ENCODE measurements at places on chromosomes 5 and 9.

DNA sequence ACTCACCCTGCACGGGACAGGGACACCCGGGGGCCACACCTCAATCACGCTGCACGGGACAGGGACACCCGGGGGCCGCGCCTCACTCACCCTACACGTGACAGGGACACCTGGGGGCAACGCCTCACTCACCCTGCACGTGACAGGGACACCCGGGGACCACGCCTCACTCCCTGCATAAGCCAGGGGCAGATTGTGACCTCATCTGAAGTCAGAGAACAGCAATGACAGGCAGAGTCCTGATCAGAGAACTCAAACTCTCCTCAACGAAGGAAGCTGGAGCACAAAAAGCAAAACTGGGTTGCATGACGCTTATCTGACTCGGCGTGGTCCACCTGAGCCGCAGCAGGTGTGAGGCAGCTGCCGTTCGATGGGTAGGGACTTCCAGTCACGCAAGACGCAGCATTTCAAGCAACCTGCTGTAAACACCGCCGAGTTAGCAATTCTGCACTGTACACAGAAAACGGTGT is 3.2 kb downstream of the TERT start:
- no peak for DNase-seq

DNA sequence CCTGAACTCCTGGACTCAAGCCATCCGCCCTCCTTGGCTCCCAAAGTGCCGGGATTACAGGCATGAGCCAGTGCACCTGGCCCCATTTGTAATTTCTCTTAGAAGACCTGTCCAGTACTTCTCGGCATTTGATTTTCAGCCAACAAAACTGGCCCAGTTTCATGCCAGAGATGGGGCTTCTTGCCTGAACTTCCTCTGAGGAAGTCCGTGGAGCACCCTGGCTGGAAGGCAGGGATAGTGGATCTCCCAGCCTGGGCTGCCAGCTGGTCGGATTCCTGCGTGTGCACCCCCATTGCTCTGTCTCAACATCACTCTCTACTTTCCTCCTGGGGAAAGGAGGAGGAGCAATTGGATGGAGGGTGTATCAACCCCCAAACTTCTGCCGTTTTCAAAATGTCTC is 39.0 kb downstream of the FAM78A start:
- DNase-seq, result no peak

GRCh38 chr5:147169901-147170300 is 64.9 kb upstream of the STK32A start:
- DNase-seq, result no peak

GRCh38 chr9:110040788-110041187 is 167.2 kb downstream of the C9orf152 start:
- no peak for DNase-seq

DNA sequence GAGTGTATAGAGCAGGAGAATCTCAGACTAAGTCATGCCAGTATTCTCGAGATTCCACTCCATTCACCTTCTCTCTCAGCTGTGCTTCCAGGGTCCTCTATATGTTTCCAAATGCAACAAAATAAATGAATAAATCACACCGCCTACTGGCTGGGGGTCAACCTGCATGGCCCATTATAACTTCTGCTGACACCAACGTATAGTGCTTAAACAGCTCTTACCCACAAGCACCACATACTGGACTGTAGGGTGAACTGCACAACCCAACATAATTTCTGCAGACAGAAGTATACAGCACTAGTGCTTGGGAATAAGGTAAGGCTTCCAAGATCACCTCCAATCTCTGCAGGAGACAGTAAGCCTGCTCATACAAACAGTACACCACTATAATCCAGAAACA is 33.1 kb upstream of the HTR4 start:
- DNase-seq, result no peak

GRCh38 chr9:132824151-132824550 is 53.9 kb downstream of the AK8 start:
- no peak for DNase-seq

- no peak for DNase-seq
These were observed 200.4 kb upstream of the SLC24A2 start for GRCh38 chr9:19989213-19989612.

DNA sequence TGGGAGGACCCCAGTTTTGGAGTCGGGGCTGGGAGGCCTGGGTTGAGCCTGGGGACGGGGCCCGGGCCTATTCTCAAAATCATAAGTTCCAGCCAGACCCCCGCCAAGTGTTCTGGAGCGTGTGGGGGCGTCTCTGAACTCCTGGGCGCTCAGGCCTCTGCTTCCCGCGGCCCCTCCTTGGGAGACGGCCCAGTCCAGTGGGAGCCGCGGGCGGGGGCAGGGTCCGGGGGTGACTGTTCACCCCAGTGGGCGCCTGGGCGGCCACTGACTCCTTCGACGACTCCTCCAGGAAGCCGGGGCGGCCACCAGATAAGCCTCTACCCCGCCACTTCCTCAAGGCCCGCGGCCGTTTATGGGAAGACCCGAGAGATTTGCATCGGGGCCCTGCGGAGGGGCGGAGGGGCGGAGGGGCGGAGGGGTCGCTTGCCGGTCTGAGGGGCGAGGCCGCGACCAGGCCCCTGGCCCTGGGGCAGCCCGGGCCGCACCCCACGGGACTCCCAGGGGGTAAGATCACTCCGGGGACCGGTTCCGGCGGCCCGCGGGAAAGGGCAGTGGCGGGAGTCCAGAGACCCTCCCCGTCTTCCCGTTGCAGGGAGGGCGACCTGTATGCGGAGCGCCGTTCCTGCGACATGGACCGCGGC is 655 bp downstream of the TOR4A start:
- DNase-seq, result no peak

DNA sequence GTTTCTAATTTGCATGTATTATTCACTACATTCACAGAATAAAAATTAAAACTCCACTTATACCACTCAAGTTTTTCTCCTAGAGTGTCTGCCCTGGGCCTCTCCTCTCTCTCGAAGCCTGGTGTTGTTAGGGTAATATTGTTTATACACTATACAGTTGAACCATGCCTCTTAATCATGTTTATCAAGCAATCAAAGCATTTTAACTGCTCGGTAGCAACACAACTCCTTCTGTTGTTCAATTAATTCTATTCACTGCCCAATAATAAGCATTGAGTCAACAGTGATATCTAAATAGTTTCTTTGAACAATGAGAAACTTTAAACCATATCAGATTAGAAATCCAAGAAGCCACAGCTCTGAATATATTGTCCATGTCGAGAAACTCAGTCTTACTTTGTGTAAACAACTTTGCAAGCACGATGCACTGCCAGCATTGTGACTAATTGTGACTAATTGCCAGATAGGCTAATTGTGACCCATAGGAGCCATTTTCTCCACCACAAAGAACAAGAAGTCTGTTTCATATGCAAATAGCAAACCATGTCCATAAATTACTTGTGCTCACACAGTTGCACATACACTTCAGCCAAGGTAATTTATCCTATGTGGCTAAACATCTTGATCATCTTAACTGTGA is at the start of gene DNAH5:
DNAH5 (minus strand) TSS at position 129 of the 640 bp plus-strand sequence. CDS start 250 bp downstream, outside the sequence.
- no peak for DNase-seq

GRCh38 chr5:123610209-123610608 is 98.2 kb downstream of the CSNK1G3 start:
- DNase-seq, result no peak

DNA sequence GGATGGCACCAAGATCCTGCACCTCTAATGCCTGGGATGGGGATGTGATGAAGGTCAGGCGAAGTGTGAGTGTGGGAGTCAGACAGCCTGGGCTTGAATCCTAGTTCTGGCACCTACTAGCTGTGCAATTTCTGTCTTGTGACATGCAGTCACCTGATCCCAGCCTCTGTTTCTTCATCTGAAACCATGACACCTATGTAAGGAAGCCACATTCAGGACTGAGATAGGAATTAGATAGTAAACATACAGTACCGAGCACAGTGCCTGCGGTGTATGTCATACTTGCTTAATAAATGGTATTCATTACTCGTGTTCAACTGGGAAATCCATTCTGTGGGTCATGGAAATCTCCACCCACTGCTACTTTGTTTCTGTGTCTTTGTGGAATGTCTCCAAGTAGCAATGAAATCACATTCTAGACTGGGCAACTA is 140.6 kb upstream of the STC2 start:
- DNase-seq, result no peak

- peak; percentile 34 for DNase-seq
These were observed 2.8 kb downstream of the TMEM171 start for GRCh38 chr5:73122875-73123810.

DNA sequence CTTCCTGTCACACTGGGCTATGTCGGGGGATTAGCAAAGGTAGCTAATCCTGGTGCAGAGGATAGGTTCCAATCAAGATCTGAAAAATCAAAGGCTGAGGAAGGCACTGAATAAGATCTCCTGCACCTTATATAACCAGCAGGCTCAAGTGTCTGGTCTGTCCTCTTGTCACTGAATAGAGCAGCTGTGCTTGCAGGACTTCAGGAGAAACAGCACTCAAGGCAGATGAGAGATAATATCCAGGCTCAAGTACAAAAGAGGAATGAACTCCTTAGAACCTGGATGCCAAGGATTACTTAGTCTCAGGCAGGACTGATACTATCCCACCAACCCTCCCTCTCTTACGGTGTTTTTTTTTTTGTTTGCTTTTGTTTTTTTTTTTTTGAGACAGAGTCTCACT is 108.8 kb upstream of the LRRTM2 start:
- DNase-seq, result no peak

- DNase-seq, result peak; percentile 62
These were observed 15.3 kb upstream of the GRXCR2 start for GRCh38 chr5:145887976-145888574.

DNA sequence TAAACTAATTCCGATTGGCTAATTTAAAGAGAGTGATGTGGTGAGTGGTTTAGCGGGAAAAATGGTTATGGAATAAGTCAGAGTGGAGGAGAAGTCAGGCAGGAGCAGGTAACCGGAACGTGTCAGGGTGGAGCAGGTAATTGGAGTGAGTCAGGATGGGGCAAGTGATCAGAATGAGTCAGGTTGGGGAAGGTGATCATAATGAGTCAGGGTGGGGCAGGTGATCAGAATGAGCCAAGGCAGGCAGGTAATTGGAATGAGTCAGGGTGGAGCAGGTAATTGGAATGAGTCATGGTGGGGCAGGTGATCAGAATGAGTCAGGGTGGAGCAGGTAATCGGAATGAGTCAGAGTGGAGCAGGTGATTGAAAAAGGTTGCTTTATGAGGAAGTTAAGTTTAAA is 101.4 kb downstream of the TMEM167A start:
- DNase-seq, result peak; percentile 80

- no peak for DNase-seq
These were observed 150.2 kb upstream of the SLC12A2 start for GRCh38 chr5:127933348-127933747.

DNA sequence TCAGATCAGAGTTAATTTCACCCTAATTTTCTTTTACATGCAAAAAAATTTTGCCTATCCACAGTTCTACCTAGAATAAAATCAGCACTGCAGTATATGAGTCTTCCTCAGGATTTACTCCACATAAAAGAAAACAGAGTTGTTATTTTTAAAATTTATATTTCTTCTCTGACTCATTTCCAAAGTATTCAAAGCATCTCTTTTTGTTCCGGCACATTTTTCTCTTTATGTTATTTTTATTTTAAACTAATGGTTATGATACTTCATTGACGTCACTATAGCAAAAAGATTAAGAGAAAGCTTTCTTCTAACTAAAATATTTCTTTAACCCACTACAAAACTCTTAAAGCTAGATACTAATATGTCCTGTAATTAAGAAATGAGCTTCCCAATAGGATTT is 590.4 kb downstream of the PRELID2 start:
- peak; percentile 11 for DNase-seq

DNA sequence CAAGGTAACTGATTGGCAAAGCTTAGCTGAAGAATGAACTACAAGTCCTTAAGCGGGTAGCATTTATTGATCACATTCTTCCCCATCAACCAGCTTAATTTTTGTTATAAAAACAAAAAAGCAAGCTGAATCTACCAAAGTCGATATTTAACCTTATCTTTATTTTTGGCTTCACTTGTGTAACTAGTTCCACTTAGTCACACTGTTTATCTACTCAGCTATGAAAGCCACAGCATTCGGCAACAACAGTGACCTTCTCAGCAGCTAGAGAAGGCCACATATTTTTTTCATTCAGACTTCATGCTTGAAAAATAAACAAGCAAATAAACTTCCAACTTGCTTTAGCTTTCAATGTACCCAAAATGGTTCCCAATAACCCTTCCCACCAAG is 69.4 kb downstream of the KLHL3 start:
- no peak for DNase-seq

GRCh38 chr9:68541568-68541967 is 885 bp upstream of the TMEM252 start:
- DNase-seq, result no peak

- DNase-seq, result no peak
These were observed 36.7 kb downstream of the FAXDC2 start for GRCh38 chr5:154813736-154814135.

DNA sequence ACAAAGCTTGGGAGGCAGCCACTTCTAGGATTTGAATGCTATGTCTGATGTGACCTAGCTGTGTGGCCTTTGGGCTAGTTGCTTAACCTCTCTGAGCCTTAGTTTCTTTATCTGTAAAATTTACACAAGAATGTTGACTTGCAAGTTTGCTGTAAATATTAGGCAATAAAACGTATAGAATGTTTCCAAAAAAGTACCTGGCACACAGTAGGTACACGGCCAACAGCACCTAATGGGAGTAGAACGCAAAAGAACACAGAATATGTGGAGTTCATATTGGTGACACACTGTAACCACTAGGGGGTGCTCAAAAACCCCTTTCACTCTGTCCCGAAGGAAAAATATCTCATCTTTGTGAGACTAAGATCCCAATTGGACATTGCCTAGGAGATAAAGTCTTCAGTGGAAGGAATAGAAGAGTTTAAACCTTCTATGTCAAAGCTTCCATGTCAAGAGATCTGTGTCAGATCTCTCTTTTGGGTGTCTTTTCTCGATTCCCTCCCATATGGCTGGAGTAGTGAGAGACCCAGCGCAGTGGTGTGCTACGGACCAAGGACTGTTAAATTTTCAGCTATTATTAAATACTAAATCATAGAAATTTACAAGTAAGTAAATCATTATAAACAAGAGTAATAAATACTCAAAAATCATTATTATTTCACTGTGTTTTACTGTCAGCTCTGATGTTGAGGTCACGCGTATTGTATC is 145.4 kb upstream of the RAD23B start:
- DNase-seq, result peak; percentile 51

Measured in RWPE1 (cell line).